NCI-H187 (cell line): ENCODE measurements at places on chromosomes 2 and 18.
A peak's percentile ranks its signal among the peaks of the same experiment; 100 is the strongest.

DNA sequence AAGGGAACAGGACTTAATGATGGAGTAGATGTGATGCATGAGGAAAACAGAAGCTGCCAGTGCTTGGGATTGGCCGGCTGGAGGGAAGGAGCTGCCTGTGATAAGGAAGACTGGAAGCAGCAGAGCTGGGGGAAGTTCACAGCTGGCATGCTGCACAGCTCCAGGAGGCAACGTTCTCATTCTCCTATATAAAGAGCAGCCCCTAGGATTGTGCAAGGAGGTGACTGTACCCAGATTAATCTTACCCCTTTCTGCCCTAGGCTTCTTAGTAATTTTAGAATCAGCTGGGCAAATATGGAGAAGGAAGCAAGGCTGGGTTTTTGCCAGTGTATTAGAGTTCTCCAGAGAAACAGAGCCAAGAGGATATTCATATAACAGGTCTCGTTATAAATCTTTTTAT is 155.8 kb downstream of the ALPK2 start:
- no peak for DNase-seq

DNA sequence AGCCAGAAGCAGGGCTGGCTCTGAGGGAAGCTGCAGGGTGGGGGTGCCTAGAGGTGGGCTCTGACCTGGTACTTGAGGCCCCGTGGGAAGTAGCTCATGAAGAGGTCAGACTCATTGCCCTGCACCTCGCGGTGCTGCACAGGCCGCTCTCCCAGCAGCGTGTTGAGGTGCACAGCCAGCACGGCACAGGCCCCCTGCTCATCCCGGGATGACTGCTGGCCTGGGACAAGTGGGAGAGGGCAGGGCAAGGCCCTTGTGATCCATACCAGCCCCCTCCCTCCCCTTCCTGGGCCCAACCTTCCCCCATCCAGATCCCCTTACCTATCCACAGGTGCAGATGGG is 8.7 kb downstream of the CAPG start:
- no peak for DNase-seq

DNA sequence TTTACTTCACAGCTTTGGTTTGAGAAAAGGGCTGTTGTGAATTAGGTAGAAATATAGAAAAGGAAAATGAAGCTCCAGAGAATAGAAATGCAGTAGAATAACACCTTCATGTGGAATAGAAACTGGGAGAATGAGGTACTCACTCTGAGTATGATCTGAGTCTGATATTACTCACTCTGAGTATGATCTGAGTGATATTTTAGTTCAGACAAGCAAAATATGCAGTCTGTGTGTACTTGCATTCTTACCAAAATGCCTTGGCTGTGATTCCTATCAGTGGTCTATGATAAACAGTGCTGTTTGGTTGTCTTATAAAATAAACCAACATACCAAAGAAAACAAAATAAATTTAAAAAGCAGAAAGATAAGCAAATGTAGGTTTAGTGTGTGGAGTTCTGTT is 487.6 kb downstream of the THSD7B start:
- DNase-seq, result no peak

GRCh38 chr2:25700221-25700660 is 26.9 kb upstream of the DTNB start:
- DNase-seq, result no peak

DNA sequence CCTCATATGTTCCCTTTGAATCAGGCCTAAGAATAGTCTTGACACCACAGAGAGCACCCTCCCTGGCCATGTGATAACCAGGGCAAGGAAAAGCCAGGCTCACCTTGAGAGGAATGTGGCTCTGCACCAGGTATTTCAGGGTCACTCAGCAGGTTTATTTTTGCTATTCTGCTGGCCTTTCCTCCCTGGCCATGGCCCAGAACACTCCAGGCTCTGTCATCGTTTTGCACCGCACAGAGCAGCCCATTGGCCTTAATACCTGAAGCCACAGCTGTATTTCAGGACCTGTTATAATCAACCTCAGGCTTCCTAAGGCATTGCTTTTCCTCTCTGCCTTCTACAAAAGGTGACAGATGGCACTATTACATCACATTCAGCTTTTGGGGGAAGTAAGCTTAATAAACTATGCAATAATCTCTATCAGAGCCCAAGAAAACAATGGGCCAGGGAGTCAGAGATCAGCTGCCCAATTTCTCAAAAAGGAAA is 668.3 kb downstream of the IRS1 start:
- DNase-seq, result no peak

DNA sequence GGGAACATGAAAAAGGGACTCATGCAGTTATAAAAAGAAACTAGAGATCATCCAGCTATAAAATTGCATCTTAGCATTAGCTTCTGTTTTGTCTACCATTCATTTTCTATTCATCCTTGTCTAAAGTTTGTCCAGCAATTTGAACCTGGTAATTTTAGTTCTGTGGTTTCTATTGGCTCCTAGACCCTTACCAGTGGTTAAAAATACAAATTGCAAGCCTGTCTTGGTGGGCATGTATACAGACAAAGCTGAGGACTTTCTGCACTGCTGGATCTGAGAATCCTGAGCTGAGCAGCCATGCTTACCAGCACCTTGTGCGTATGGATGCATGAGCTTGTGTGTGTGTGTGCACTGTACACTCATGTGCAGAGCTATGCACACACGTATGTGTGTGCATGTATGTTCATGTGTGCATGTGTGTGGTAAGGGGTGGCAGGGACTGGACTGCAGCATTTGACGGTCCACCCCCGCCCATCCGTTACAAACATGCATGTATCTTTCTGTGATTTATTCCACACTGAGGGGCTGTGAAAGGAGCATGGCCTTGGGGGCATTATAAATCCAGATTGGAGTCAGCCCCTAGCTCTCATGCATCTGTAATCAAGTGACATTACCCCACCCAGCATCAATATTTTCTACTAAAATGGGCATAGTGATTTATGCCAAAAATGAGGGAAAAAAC is 144.7 kb downstream of the FAM210A start:
- DNase-seq, result no peak

- no peak for DNase-seq
These were observed 491 bp downstream of the ALK start for GRCh38 chr2:29920631-29921559.

DNA sequence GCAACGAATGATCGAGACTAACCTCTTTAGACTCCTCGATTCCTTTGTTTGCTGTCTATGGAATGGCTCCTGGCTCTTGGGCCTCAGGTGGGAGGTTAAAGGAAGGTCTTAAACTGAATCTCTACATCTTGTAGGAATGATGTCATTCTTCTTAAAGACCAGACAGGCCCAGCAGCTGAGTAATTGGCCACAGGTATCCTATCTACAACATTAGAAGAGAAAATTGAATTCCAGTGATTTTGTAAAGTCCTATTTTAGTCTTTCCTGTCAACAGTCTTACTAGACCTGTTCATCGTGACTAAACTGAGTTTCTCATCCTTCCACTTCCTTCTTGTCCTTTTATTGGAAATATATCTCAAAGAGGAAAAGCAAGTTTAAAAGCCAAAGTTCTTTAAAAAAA is 274.8 kb downstream of the ALPK2 start:
- DNase-seq, result no peak

- no peak for DNase-seq
These were observed 737.6 kb upstream of the TMEFF2 start for GRCh38 chr2:192932376-192932775.

DNA sequence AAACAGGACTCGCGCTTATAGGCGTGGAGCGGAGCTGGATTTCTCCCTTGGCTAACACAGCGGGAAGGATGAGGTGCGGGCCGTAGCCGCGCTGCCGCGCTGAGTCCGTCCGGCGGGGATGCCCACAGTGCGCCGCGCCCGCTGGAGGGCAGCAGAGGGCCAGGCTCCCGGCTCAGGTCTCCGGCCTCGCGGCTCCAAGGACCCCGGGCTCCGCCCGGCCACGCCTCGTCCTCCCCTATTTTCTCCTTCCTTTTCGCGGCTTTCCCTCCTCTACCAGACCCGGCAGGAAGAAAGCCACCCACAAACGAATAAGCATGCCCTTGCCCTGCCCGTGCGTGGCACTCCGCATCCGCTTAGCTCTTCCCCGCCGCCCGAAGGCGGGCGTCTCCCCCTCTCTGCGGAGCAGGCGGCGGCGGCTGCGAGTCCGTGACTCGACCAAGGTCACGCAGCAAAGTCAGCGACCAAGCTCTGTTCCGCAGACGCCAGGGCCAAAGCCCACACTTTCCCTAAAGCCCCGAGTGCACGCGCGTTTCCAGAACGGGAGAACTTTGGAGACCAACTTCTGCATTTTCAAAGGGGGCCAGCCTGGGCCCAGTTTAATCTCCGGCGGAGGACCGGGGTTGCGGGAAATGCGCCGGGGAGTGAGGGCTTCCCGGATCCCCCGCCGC is 48.5 kb downstream of the KCNIP3 start:
- DNase-seq, result no peak

GRCh38 chr2:96700086-96700485 is 39.8 kb downstream of the LMAN2L start:
- no peak for DNase-seq

GRCh38 chr2:226799211-226799975 is at the start of gene IRS1:
IRS1 (minus strand) TSS chr2:226799820; CDS start chr2:226798738, 1,082 bp downstream.
- DNase-seq, result no peak

DNA sequence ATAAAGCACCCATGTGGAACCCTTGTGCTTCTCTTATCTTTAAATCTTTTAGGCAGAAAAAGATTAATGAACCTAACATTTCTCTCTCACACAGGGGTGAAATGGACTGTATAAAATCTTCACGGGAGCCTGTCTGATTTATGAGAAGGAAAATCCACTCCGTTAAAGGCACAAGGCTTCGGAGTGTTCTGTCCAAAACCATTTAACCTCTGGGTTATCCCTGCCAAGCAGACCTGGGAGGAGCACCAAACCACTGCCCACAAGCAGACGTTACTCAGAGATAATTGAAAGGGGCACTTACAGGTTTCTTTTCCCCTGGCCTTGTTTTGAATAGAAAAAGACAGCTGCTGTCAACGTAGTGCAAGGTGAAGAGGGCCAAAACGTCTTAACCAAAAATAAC is 184.4 kb upstream of the DOK6 start:
- peak; percentile 17 for DNase-seq

- no peak for DNase-seq
These were observed 9.6 kb upstream of the AQP4 start for GRCh38 chr18:26875040-26875654.

DNA sequence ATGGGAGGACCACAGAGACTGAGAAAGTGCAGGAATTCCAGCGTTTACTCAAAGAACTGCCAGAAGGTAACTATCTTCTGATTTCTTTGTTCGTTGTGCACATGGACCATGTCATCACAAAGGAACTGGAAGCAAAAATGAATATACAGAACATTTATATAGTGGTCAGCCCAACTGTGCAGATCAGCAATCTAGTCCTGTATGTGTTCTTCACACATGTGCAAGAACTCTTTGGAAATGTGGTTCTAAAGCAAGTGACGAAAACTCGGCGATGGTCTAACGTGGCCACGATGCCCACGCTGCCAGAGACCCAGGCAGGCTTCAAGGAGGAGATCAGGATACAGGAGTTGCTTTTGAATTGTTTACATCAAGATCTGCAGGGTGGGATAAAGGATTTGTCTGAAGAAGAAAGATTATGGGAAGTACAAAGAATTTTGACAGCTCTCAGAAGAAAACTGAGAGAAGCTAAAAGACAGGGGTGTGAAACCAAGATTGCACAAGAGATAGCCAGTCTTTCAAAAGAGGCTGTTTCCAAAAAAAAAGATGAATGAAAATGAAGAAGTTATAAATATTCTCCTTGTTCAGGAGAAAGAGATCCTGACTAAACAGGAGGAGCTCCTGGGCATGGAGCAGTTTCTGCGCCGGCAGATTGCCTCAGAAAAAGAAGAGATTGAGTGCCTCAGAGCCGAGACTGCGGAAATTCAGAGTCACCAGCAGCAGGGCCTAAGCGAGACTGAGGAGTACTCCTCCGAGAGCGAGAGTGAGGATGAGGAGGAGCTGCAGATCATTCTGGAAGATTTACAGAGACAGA is 8.3 kb upstream of the CHST10 start:
- no peak for DNase-seq

GRCh38 chr2:60899230-60899891 is 18.0 kb downstream of the REL start:
- no peak for DNase-seq

- no peak for DNase-seq
These were observed 1303.8 kb upstream of the NRXN1 start for GRCh38 chr2:52335727-52336126.

GRCh38 chr2:232731470-232731869 is 34.3 kb downstream of the GIGYF2 start:
- no peak for DNase-seq

DNA sequence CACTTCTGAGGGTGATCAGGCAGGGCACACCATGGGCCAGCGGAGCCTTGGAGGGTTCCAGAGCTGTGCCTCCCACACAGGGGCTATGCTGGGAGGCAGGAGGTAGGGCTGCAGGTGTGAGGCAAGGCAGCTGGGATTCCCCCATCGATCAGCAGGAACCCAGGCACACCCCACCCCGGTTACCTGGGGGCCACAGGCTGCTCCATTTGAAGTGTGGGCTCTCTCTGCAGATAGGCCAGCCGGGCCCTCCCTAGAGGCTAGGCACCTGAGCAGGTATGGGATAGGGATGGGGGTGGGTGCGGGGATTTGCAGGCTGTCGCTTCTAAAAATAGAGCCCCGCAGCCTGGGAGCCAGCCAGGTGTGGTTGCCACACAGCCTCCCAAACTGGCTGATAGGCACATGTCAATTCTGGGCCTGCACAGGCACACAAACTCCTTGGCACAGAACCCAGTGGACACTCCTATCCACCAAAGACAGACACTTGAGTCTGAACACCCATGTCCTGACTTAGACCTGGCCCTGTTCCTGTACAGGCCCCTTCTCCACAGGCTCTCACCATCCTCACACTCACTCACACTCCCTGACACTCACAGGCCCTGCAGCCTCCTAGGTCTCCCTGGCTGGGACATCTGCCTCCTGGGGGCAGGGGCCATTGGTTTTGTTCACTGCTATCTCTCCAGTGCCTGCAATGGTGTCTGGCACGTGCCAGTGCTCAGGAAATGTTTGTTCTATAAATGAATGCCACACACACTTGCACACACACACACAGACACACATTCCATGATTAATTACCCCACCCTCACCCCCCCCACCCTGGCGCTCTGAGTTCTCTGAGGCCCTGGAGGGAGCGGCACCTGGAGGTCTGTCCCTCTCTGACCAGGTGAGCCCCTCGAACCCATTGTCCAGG is 73.4 kb downstream of the ZFP36L2 start:
- DNase-seq, result no peak

GRCh38 chr2:191566344-191566743 is 111.6 kb upstream of the NABP1 start:
- no peak for DNase-seq

DNA sequence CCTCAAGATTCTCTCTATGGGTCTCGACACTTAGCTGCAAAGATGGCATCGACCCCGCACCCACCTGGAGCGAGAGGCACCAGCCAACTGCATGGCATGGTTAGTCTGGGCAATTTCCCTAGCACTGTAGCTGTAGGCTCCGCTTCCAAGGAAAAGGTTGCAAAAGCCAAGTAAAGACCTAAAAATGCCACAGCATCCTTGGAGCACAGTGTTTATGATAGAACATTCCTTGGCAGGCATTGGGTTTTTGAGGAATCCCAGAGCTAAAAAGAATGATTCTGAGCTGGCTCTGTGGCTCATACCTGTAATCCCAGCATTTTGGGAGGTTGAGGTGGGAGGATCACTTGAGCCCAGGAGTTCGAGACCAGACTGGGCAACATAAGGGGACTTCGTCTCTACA is 22.9 kb downstream of the QPCT start:
- no peak for DNase-seq
